SHP77 (cell line): ENCODE measurements at places on chromosomes 7 and 10.

GRCh38 chr10:6269432-6269831, 66.7 kb downstream of the PFKFB3 start:
- no peak for DNase-seq

- DNase-seq: no peak
These were observed 103.4 kb upstream of the ANLN start for GRCh38 chr7:36286226-36286625.

DNA sequence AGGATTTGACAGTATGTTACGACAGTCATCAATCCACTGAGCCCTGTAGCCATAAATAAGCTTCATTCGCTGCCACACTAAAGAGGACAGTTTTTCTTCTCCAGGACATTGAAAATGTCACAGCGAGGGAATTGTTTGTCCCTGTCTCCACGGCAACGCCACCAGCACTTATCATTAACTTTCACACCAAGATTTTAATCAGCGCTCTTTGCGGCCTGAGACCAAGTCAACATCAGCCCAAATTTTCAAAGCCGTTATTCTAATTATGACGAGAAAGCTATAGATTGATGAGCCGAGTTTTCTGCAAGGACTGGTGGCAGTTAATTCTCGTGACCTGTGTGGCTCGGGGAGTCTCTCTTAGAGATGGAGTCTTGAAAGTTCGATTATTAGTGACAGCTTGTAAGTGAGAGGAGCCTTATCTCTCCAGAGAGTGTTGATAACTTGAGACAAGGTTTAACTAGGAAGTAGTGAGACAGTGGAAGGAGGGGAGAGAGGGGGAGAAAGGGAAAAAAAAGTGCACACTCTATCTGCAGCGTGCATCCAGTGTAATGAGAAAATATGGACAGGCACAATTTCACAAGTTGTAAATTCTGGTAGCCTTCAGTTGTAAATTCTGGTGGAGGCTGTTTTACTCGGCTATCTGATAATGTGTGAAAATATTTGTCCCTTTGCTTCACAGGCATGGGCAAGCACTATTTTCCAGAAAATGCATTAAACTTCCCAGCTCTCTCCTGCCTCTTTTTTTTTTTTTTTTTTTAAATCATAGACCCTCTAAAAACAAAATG, 473.3 kb downstream of the LRMDA start:
- no peak for DNase-seq

DNA sequence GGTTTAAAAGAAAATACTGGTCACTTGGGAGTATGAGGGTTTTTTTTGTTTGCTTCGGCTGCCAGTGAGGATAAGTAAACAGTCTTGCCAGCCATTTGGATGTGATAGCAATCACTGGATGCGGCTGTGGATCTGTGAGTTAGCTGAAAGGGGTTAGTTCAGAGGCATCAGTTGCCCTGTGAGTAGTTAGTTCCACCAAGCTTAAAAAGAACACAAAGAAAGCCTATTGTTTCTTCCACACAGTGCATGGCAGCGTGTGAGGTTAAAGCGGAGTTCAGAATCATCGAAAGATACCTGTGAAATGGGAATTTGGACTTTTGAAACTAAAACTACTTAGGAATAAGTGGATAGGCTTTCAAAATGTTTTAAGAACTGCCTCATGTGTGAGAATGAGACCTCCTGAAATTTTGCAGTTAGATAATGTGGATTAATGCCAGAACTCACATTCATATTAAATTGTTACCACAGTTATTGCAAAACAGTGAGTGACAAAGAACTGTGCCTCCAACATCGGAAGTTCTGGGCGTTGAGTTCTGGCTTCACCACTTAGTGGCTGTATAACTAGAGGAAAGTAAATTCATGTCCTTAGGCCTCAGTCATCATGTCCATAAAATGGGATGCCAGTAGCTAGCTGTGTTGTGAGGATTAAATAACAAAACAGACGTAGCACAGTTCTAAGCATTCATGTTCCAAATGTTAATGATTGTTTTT, 31.3 kb downstream of the KIAA1217 start:
- no peak for DNase-seq

GRCh38 chr10:49038711-49039110, 76.6 kb downstream of the VSTM4 start:
- no peak for DNase-seq

GRCh38 chr7:33757050-33757449, 148.3 kb upstream of the BMPER start:
- DNase-seq: no peak

DNA sequence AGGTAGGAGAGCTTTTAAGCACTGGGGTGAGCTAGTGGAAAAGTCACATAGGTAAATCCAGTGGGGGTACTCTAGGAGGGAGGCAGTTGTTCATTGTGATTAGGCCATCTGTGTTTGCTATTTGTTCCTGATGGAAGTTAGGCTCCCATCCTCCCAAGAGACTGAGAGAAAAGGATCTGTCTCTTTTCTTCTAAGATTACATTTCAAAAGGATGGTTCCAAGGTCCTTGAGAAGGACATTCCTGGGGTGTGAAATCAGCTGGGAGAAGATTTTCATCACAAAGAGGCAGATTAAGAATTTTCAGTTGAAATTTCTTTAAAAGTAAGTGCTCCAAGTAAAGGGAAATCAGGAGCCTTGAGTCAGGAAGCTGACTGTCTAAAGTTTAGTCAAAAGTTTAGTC, 210.8 kb upstream of the CSTF2T start:
- DNase-seq: no peak

DNA sequence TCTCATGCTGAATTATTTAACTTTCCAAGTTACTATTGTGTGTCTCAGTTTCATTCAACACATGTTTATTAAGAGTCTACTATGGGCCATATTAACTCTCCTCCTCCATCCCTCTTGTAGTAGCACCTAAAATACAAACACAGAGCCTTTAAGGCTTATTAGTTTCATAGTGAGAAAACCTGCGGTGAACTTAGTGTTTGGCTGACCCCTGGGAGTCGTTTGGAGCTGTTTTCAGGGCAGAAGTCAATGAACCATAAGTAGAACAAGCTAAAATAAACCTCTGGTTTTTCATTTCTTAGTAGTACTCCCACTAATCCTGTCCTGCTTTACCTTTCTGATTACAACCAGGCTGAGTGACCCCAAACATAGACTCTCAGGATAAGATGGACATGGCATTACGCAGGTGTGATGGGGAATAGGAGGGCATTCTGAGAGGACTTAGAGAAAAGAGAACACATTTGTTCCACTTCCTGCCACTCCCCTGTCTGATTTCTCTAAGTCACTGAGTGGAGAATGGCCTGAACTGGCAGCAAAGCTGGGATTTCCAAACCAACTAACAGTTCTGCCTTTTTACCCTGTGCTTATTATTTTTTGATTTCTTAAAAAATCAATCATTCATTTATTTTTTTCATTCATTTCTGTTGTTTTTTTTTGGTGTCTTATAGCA, 74.5 kb downstream of the LRMDA start:
- no peak for DNase-seq

GRCh38 chr7:21945454-21946221, at the start of gene CDCA7L:
Gene CDCA7L (minus strand): TSS chr7:21945899. CDS start chr7:21945804, 95 bp downstream.
- peak; percentile 63 for DNase-seq

- no peak for DNase-seq
These were observed 148.0 kb downstream of the ANKRD7 start for GRCh38 chr7:118372530-118372929.

GRCh38 chr10:126425489-126426065, 37.3 kb upstream of the ADAM12 start:
- no peak for DNase-seq

- no peak for DNase-seq
These were observed 20.7 kb downstream of the RBM28 start for GRCh38 chr7:128323040-128323439.

GRCh38 chr7:137513091-137513490, 169.6 kb upstream of the PTN start:
- DNase-seq: no peak

GRCh38 chr7:40489844-40490602, 355.2 kb downstream of the SUGCT start:
- DNase-seq: no peak

GRCh38 chr10:125155101-125155500, 5.3 kb downstream of the CTBP2 start:
- no peak for DNase-seq

DNA sequence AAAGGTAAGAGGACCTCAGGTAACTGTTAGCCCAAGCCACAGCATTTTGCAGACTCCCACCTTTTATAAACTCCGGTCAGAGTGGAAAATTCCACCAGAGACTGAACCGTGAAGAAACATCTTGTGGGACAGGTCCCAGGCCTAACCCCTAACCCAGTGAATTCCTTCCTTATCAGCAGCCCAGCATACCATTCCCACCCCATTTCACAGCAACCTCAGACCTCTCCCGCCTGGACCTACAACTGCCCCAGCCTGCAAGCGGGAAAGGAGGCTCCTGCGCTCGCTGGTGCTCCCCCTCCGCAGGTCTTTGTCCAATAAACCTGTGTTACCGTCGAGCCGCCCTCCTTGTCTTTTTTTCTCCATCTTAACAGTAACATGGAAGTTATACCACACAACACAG, 736.6 kb downstream of the MAGI2 start:
- DNase-seq: no peak

DNA sequence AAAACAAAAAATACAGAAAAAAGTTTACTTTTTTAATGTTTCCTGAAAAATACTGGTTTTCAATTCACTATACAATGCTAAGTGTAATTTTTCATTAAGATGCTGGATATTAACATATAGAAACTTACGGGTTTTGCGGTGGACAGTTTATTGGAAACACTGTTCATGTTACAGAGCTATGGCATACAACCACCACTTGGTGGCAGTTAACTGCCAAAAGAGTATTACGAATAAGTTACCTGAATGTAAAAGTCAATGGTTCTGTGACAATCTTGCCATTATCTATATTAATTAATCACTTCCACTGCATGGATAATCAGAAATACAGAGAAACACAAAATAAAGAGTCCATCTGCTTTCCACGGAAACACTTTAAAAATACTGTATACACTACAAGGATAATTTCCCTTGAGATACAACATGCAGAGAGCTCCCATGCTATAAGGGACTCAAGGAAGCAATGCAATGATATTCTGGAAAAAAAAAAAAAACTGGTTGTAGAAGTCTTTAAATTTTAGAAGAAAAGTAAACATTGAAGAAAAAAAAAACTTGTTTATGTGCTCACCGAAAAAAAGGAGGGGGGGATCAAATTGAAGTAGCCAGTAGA, 97.0 kb downstream of the TPK1 start:
- DNase-seq: no peak

DNA sequence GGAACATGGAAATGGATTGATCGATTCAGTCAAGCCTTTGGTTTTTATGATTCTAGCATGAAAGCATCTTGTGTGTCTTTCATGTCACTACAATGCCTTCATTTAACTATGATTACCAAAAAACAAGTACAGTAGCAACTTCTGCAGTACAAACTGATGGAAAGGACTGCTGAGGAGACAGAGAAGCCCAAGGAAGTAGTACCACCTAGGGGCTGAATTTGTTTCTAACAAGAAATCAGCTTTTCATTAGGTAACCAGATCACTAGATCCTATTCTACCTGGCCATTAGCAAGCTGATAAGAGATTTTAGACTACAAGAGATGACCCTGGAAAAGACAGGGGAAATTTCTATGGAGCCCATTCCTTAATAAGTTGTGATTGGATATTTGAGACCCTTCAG, 3.2 kb upstream of the IFIT1 start:
- DNase-seq: no peak

DNA sequence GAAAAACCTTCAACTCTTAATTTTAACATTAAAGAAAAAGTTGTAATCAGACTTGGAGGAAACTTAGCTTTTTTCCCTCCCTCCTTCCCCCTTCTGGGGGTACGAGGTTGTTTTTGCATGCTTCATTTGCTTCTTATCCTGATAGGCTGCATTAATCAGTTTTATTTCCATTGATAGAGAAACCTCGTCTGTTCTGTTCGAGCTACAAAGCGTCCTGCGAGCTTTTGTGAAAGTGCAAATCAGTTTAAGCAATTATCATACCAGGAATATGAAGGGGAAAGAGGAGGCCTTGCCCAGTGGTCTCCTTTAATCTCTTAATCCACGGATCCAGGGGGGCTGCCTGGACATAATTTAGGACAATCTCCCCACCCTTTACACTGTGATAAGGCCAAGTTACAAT, 7.5 kb downstream of the EMX2 start:
- DNase-seq: no peak

- DNase-seq: no peak
These were observed 61.6 kb upstream of the BTRC start for GRCh38 chr10:101292194-101293006.

DNA sequence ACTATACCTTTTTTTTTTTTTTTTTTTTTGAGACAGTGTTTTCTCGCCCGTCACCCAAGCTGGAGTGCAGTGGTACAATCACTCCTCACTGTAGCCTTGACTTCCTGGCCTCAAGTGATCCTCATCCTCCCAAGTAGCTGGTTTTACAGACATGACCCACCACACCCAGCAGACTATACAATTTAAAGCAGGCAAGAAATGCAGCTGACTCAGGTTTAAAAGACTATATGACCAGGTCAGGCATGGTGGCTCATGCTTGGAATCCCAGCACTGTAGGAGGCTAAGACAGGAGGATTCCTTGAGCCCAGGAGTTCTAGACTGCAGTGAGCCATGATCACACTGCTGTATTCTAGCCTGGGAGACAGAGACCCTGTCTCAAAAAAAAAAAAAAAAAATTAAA, 89.5 kb upstream of the AUTS2 start:
- DNase-seq: no peak

GRCh38 chr7:51067757-51068156, 248.9 kb downstream of the COBL start:
- peak; percentile 53 for DNase-seq

DNA sequence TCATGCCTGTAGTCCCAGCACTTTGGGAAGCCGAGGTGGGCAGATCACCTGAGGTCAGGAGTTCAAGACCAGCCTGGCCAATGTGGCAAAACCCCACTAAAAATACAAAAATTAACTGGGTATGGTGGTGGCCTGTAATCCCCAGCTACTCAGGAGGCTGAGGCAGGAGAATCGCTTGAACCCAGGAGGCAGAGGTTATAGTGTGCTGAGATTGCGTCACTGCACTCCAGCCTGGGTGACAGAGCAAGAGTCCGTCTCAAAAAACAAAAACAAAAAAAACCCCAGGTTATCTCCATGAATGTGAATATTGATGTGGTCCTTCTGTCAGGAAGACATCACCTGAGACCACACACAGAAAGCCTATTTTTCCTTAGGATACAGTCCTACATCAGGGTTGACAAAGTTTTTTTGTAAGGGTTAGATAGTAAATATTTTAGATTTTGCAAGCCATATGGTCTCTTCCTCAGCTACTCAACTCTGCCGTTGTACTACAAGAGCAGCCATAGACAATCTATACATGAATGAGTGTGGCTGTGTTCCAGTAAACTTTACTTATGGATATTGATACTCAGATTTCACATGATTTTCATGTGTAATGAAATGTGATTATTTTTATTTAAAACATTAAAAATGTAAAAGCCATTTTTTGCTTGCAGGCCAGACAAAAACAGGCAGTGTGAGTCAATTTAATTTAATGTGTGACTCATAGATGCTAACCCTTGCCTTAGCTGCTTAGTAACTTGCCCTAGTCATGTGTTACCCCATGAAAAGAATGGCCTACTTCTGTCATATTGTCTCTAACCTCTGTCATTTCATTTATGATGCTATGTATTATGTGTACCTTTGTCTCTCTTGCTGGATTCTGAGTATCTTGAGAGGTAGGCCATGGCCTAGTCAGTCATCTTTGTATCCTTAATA, 78.1 kb downstream of the TPST1 start:
- DNase-seq: no peak

GRCh38 chr10:128574581-128575210, 448.5 kb upstream of the MKI67 start:
- no peak for DNase-seq
